Cerebellum (tissue), 4 donors: ENCODE measurements at places on chromosomes 1 and 21. TPM values are rescaled to one million over a fixed set of nuclear protein-coding genes. Genes with fewer than 3 reads are reported as not detected.

The ZRANB2 gene
- total RNA-seq, result 86.8 TPM

The ADCY10 gene
- 0.27 TPM for total RNA-seq

DNA sequence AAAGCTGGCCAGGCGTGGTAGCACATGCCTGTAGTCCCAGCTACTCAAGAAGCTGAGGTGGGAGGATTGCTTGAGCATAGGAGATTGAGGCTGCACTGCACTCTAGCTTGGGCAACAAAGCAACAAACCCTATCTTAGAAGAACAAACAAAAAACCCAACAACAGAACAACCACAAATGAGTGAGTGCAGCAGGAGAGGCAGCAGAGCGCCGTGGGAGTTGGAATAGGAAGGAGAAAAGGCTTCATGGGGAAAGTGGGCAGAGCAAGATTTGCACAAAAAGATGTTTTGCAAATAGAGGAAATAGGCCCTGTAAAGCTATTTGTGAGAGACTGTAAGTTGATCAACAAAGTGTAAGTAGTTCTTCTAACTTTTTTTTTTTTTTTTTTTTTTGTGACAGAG is 19.6 kb downstream of the SMAP2 start:
- DNase-seq, result no peak

The KLF17 gene
- total RNA-seq, result not detected

GRCh38 chr1:44805311-44806024 is 1.7 kb downstream of the DYNLT4 start:
- DNase-seq, result no peak

- DNase-seq, result no peak
Observed at GRCh38 chr1:61124696-61125095, 42.3 kb downstream of the NFIA start.

- DNase-seq, result peak; percentile 75
Observed at GRCh38 chr21:39313042-39313570, 326 bp downstream of the BRWD1 start.

- no peak for DNase-seq
Observed at GRCh38 chr1:185500001-185500626, 183.1 kb upstream of the IVNS1ABP start.

DNA sequence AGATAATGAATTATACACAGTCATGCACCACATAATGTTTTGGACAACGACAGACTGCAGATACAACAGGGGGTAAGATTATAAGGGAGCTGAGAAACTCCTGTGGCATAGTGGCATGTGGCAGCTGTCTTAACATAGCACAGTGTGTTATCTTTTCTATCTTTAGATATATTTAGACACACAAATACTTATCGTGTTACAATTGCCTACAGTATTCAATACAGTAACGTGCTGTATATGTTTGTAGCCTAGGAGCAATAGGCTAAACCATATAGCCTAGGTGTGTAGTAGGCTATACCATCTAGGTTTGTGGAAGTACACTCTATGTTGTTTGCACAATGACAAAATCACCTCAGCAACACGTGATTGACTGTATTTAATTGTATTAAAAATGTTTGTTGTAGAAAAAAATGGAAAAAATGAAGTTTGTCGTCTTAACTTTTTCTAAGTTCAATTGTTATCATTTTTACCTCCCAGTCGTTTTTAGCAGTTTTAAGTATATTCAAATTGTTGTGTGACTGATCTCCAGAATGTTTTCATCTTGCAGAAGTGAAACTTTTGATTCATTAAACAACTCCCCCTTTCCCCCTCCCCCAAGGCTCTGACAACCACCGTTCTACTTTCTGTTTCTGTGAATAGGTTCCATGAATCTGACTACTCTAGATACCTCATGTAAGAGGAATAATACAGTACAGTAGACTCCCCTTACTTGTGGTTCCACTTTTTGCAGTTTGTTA is 351.0 kb upstream of the B3GALT2 start:
- DNase-seq, result no peak

The CHD5 gene
- 27.8 TPM for total RNA-seq

- no peak for DNase-seq
Observed at GRCh38 chr1:8822373-8823294, 5.2 kb upstream of the RERE start.

DNA sequence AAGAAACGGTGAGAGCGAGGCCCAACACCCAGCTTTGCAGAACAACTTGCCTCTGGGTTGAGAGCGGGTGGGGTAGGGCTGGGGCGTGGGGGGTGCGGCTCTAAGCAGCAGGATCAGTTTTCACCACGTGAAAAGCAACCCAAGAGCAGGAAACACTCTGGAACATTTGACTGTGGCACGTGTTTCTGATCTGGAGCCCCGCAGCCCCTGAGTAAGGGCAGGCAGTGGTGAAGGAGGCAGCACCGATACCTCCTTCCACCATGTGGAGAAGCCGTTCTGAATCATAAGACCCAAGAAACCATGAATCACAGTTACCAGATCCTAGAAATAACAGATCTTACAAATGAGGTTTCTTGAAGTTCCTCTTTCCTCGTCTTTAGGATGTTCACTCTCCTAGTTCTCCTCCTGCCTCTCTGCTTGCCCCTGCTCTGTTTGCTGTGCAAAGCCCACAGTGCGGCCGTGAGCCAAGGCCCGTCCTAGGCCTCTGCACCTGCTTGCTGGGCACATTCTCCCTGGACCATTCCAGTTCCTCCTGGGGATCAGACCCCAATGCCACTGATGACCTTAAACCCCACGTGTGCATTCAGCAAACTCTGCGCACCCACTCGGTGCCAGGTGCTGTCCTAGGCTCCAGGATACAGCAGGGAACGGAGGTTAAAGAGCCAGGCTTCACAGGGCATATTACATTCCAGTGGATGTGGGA is 31.9 kb downstream of the SLC1A7 start:
- DNase-seq, result no peak

GRCh38 chr1:246245541-246245940 is 261.5 kb downstream of the SMYD3 start:
- DNase-seq, result no peak

The TMEM200B gene
- 0.82 TPM for total RNA-seq

DNA sequence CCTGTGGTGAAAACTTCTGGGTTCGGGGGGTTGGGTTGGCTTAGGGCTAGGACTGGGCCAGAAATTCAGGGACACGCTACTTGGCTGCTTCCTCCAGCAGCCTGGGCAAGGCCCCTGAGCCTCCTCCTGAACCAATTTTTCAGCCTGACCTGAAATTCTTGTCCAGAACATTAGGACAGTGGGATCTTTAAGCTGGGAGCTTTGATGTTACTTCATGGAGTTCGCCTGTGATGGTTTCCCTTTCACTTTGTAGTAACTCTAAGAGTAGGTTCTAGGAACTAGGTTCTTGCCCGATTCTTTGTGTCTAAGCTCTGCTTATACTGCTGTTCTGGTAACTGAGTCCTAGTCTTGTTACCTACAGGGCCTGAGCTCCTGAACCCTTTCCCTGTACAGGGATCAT is 75.3 kb downstream of the S1PR1 start:
- DNase-seq, result no peak

The LCE2C gene
- total RNA-seq, result not detected

DNA sequence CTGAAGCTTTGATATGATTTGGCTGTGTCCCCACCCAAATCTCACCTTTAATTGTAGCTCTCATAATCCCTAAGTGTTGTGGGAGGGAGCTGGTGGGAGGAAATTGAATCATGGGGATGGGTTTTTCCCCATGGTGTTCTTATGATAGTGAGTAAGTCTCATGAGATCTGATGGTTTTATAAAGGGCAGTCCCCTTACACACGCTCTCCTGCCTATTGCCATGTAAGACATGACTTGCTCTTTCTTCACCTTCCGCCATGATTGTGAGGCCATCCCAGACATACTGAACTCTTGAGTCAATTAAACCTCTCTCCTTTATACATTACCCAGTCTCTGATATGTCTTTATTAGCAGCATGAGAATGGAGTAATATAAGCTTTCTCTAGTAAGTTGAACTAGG is 261.9 kb downstream of the HLX start:
- DNase-seq, result no peak

DNA sequence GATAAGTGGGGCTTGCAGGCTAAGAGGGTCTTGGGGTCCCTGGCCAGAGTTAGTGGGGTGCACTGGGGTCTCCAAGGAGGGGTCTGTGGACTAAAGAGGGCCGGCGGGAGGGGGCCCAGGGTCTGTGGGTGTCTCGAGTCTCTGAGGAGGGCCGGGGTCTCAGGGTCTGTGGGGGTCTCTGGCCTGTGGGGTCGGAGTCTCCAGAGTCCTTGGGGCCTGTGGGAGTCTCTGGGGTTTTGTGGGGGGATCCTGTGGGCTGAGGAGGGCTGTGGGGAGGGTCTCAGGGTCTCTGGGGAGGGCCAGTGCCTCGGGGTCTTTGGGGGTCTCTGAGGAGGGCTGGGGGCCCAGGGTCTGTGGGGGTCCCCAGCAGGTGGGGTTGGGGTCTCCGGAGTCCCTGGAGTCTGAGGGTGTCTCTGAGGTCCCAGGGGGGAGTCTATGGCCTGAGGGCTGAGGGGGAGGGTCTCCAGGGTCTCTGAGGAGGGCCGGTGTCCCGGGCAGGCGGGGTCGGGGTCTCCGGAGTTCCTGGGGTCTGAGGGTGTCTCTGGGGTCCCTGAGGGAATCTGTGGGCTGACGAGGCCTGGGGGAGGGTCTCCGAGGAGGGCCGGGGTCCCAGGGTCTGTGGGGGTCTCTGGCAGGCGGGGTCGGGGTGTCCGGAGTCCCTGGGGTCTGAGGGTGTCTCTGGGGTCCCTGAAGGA is 628 bp upstream of the PLEKHM2 start:
- no peak for DNase-seq

DNA sequence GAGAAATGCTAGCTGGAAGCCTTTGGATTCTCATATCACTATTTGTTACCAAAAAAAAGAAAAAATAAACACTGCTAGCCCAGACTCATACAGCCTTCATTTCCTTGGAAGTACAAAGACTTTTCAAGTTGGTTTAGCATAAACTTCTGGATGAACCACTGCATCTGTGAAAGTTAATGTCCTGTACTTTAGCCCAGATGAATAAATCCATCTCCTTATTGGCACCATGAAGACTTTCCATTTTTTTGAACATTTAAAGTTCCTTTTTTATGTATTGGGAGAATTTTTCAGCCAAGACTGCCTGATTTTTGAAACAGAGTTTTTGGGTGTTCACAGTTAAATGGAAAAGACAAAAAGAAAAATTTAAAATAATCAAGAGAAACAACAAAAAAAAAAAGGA is 184.0 kb upstream of the C1orf87 start:
- no peak for DNase-seq

DNA sequence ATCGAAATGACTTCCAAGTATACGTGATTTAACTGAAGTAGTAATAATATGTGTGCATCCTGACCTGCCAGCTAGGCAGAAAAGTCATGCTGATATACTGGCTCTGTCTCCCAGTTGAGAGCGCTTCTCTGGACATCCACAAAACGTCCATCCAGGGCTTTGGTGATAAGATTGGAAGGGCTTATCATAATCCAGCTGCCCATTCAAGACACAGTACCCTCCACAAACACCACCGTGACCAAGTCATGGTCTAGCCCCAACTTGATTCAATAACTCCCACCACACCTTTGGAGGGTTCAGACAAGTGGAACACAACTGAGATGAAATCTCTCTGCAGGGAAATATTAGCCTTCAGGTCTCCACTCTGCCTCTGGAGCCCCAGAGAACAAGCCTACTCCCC is 76.2 kb downstream of the CD46 start:
- no peak for DNase-seq

The IGFN1 gene
- 0.09 TPM for total RNA-seq

- DNase-seq, result no peak
Observed at GRCh38 chr21:16258844-16259611, 529.2 kb downstream of the USP25 start.

The CYP4A22 gene
- total RNA-seq, result 0.27 TPM

DNA sequence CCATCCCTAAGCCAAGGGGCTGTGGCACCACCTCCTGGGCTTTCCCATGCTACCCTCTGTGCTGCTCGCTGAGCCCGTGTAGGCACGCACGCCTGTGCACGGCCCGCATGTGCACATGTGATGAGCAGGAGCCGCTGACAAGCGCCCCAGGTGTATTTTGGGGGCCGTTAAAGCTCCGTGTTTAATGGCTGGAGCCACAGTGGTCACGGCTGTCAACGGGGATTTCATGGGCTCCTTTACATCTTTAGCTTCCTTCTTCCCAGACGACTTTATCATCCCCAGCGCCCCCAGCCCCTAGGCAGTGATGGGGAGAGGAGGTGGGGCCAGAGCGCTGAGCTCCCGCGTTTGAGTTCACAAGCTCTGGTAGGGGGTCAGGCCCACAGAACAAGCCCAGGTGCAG is 11.7 kb upstream of the EPHA8 start:
- no peak for DNase-seq

- DNase-seq, result peak; percentile 73
Observed at GRCh38 chr1:241413386-241413785, 56.4 kb upstream of the RGS7 start.

The SELL gene
- 1.3 TPM for total RNA-seq

The OR2G6 gene
- under 0.01 TPM for total RNA-seq
